ENCODE measurements at places on chromosomes 7 and 10. TPM values are rescaled to one million over a fixed set of nuclear protein-coding genes. Genes with fewer than 3 reads are reported as not detected.

- DNase-seq: no peak
Measured at GRCh38 chr7:127114742-127115265, 137.9 kb downstream of the GRM8 start.

DNA sequence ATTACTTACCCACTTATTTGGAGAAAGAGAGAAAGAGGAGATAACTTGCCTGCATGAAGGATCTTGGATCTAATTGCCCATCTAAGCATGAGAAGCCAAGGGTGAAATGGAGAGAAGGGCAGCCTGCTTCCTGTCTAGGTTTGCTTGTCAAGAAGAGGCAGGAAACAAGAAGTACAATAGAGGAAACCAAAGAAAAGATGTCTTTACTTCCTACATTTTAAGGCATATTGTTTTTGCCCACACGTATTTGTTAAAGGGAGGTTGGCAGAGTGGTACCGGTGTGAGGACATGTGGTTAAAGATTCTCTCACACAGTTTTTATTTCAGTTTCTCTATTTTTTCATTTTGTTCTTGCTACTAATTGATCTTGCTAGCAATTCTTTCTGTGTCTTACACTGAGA lies 6.0 kb upstream of the TAS2R38 start:
- no peak for DNase-seq

DNA sequence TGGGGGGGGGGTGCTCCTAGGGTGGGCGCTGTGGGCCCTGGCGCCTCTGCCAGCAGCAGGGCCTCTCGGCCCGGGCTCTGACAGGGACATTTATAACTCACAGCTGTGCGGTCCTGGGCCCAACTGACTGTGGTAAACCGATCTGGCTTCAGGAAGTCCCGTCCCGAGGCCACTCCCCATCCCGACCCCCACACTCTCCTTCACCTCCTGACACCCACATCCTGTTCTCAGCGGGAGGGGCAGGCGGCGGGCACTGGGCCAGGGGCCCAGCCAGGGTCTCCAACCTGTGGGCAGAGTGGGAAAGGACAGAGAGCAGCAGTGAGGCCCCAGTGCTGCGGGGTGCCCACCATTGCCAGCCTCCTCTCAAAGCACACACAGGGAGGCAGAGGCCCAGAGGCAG lies 69.1 kb downstream of the ZMIZ1 start:
- DNase-seq: no peak

Gene FXYD4
- total RNA-seq: not detected

Gene SNCG
- total RNA-seq: 132 TPM

Gene LHFPL3
- not detected for total RNA-seq

Data from sciatic nerve (tissue), 2 donors.